ENCODE measurements at places on chromosomes 3 and 15. TPM values are rescaled to one million over a fixed set of nuclear protein-coding genes. Genes with fewer than 3 reads are reported as not detected.

Gene LHFPL4
- 0.06 TPM for total RNA-seq

Gene SLCO2A1
- total RNA-seq: 0.06 TPM

Gene HMG20A
- total RNA-seq: 33.3 TPM

Gene ZDHHC19
- total RNA-seq: 0.21 TPM

Gene TM6SF1
- total RNA-seq: 0.17 TPM

Gene STOML1
- total RNA-seq: 11.2 TPM

Gene LMAN1L
- total RNA-seq: not detected

Gene CMTM6
- total RNA-seq: 40.4 TPM

Gene CCDC39
- not detected for total RNA-seq

Gene CNOT10
- total RNA-seq: 30.1 TPM

Gene TMEM212
- not detected for total RNA-seq

Gene GABRA5
- total RNA-seq: 103 TPM

Gene TTC14
- 14.8 TPM for total RNA-seq

Gene TGM4
- 0.05 TPM for total RNA-seq

Gene SNX33
- 16.1 TPM for total RNA-seq

Gene ZIC4
- total RNA-seq: not detected

Gene MORC1
- total RNA-seq: not detected

Gene MRPS22
- 45.2 TPM for total RNA-seq

Gene IL5RA
- not detected for total RNA-seq

Gene PRR20G
- total RNA-seq: not detected

Gene CCR3
- not detected for total RNA-seq

Gene CYP1A2
- total RNA-seq: not detected

Gene DPPA4
- not detected for total RNA-seq

Gene TUSC7
- total RNA-seq: not detected

Gene ATP13A5
- total RNA-seq: not detected

Gene SATB1
- 0.09 TPM for total RNA-seq

Gene SLC28A1
- total RNA-seq: not detected

Gene SAXO2
- total RNA-seq: 2.4 TPM

Gene HIGD1A
- 77.6 TPM for total RNA-seq

Gene TGM5
- total RNA-seq: not detected

Gene PLCH1
- 1.0 TPM for total RNA-seq

Gene PEX11A
- 7.3 TPM for total RNA-seq

Gene MYD88
- total RNA-seq: 25.1 TPM

Gene AGBL1
- total RNA-seq: not detected

Gene CLSTN2
- total RNA-seq: 0.06 TPM

Gene RASL12
- total RNA-seq: 0.19 TPM

Gene TIGIT
- total RNA-seq: not detected

Gene CRABP1
- total RNA-seq: 1.0 TPM

Gene ICE2
- 43.8 TPM for total RNA-seq

Gene TSEN2
- 21.1 TPM for total RNA-seq

Gene PLSCR5
- not detected for total RNA-seq

Gene UBP1
- 55.7 TPM for total RNA-seq

Gene CKMT1B
- 4.8 TPM for total RNA-seq

Gene CNTN6
- not detected for total RNA-seq

Gene CSNK1G1
- 18.0 TPM for total RNA-seq

Gene GOLGA8R
- 0.29 TPM for total RNA-seq

Gene EPHB3
- total RNA-seq: 0.37 TPM

Gene SLC33A1
- total RNA-seq: 18.7 TPM

Gene ALDH1A3
- 24.7 TPM for total RNA-seq

Gene STRIT1
- total RNA-seq: not detected

Gene NOP10
- 546 TPM for total RNA-seq

Gene STAB1
- total RNA-seq: not detected

Gene VPS39
- total RNA-seq: 14.8 TPM

Gene IQCH
- 3.0 TPM for total RNA-seq

Measured in A549 treated with DMSO at 1 μM for 4 hours (cell line).